Stimulated activated CD4-positive, alpha-beta T cell treated with anti-CD3 and anti-CD28 coated beads, Interleukin-1b, Interleukin-23, amount 100 ng/mL, for 4 hours (primary cell): ENCODE measurements at places on chromosomes 3 and 15.

GRCh38 chr3:49277383-49277775, 347 bp upstream of the C3orf62 start:
- no peak for DNase-seq

GRCh38 chr3:27312044-27312668, 57.0 kb downstream of the NEK10 start:
- no peak for DNase-seq

DNA sequence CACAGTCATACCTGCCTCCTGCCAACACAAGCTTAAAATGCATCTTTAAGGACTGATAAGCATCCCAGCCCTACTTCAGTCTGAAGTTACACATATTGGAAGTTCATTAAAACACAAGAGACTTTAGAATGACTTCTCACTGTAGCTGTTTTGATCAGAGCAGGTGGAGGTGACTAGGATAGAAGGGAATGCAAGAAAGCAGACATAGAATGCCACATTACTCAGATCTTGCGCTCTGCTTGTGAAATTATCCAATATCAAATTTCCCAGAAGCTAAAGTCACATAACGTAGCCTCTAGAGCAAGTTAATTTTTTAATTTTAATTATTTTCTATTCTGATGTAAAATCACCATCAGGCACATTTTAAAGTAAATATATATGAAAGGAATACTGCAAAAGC, 306.5 kb downstream of the PLOD2 start:
- no peak for DNase-seq

GRCh38 chr3:94413336-94414108, 350.7 kb downstream of the NSUN3 start:
- no peak for DNase-seq

GRCh38 chr3:94069194-94069813, 6.4 kb downstream of the NSUN3 start:
- DNase-seq = no peak

DNA sequence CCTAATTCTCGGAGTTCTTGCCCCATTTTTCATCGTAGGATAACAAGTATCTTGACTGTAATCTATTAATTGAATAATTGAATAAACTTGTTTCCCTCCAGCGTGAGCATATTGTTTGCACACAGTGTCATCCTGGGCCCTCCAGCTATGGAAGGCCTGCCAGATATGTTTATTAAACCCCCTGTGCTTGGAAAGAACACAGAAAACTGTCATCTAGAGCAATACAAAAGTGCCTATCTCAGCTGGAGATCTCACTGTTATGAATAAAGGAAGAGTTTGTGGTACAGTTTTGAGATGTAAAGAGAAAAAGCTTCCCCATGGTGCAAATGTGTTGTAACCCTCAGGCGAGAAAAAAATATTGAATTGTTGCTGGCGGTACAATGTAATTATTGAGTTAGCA, 405.9 kb downstream of the SOX2 start:
- DNase-seq = no peak

- no peak for DNase-seq
Measured at GRCh38 chr3:157695103-157695502, 191.9 kb upstream of the VEPH1 start.

DNA sequence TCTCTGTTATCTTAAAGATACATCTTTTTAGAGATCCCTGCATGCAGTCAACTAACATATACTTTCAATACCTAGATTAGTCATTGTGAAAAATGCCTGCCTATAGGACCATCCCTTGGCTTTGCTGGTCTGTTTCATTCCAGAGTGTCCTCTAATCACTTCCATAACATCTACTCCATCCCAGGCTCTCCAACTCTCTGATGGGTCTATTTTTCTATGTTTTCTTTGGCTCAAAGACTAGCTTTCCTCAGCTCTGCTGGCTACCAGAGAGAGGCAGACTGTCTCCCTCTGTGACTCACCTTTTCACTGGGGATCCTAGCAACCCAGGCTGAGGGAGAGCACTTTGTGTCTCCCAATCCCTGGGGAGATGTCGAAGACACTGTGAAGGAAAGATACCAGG, 547.7 kb upstream of the MCTP2 start:
- no peak for DNase-seq

DNA sequence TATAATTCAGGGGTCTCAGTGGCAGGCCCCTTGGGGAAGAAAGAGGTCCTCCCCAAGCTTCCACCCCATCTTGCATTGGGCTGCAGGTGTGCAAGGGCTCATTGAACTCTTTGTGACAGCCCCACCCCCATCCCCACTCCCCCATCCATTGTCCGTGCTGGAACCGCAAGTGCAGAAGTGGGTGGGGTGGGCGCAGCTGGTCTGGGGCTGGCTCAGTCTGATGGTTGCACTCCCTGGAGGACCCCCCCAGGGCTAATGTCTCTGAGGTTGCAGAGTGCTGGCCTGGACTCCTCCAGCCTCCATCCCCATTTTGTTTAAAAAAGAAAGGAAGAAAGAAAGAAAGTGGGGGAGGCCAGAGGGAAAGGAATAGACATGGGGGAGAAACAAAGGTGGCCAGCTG, 42.3 kb upstream of the ARL8B start:
- DNase-seq = no peak

DNA sequence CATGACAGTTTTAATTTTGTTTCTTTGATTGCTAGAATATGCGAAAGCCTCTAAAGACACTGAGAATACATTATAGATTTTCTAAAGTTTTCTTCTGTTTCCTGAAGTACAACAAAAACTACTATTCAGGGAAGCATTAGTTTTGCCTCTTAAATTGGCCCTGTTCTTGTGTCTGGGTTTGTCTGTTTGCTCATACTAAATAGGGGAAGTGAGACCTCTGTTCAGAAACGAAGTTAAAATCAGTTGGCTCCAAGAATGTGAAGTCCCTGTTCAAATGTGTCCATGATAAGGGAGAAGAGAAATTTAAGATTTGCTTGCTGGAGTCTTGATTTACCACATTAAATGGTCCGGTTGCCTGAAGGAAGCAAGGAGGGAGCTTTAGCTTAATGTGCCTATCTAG, 327.3 kb upstream of the GBE1 start:
- DNase-seq = no peak

DNA sequence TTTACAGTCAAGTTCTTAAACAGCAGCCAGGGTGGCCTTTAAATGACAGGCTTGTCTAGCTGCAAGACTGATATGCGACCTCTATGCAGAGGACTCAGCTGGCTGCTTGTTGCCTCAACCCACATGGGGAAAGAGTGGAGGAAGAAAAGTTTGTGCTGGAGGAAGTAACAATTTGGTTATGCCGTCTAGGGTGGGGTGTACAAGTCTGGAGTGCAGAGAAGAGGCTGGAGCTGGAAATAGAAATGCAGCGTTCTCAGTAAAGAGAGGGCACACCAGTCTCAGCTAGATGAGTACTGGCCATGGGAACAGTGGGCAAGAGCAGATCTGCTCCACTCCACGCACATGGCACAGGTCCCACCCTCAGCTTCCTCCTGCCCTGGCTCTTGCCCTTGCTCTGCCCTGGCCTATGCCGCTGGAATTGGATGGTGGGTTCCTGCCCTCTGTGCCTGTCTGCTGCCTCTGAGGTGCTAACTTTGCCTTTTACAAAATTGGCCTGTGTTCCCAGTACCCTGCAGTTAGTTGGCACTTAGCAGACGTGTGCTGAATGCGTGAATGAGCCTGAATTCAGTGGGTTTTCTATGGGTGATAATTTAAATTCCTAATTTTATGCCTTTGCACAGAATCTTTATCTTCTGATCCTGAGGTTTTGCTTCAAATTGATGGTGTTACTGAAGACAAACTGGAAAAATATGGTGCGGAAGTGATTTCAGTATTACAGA, 59.7 kb upstream of the FURIN start:
- no peak for DNase-seq

- DNase-seq = no peak
Measured at GRCh38 chr3:180288816-180289215, 252.1 kb upstream of the PEX5L start.
